ENCODE measurements at places on chromosomes 1 and 21. TPM values are rescaled to one million over a fixed set of nuclear protein-coding genes. Genes with fewer than 3 reads are reported as not detected.

Gene COL6A1
- total RNA-seq: 148 TPM

Gene C1orf141
- total RNA-seq: 2.2 TPM

Gene SPRR5
- not detected for total RNA-seq

Gene ZNF683
- 1.2 TPM for total RNA-seq

Gene OLIG2
- total RNA-seq: not detected

Gene SERTAD4
- 4.3 TPM for total RNA-seq

Gene TMEM79
- 4.8 TPM for total RNA-seq

Gene PTAFR
- 52.8 TPM for total RNA-seq

Gene ERICH3
- 8.1 TPM for total RNA-seq

Gene B3GALT2
- total RNA-seq: 3.8 TPM

Gene CLDN14
- not detected for total RNA-seq

Gene TENT5C
- total RNA-seq: 23.2 TPM

Gene SELE
- total RNA-seq: 0.38 TPM

Gene FAM110D
- total RNA-seq: 3.8 TPM

Gene OR2AK2
- total RNA-seq: not detected

Gene CD34
- total RNA-seq: 44.6 TPM

Gene PLCH2
- total RNA-seq: 3.8 TPM

Gene NPR1
- 58.8 TPM for total RNA-seq

Gene CNKSR1
- 25.0 TPM for total RNA-seq

Gene BARHL2
- not detected for total RNA-seq

Gene RBP7
- 8.5 TPM for total RNA-seq

Gene DMRTA2
- not detected for total RNA-seq

Gene OR2T35
- total RNA-seq: not detected

Gene NIBAN1
- 44.8 TPM for total RNA-seq
